ENCODE measurements at places on chromosomes 7 and 10. TPM values are rescaled to one million over a fixed set of nuclear protein-coding genes. Genes with fewer than 3 reads are reported as not detected.
A peak's percentile ranks its signal among the peaks of the same experiment; 100 is the strongest.

GRCh38 chr10:4488904-4489303 lies 337.1 kb upstream of the AKR1E2 start:
- no peak for DNase-seq

DNA sequence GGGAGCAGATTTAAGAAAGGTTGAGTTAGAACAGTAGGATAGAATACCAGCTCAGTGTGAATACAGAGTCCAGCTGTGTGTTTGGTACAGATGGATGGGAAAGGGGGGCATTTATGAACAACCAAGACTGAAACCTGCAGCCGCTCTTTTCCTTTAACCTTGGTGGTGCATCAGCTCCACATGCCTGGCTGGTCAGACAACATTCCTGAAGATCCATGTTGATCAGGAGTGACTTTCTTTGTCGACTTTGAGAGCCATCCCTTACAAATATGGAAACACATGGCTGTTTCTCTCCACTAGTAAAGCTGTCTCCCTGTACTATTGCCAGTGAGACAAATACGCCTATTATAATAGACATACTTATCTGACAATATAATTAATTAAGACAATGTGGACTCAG lies 476.5 kb upstream of the IGFBP3 start:
- no peak for DNase-seq

- DNase-seq: no peak
These were observed 149.5 kb downstream of the SFMBT2 start for GRCh38 chr10:7261351-7261750.

DNA sequence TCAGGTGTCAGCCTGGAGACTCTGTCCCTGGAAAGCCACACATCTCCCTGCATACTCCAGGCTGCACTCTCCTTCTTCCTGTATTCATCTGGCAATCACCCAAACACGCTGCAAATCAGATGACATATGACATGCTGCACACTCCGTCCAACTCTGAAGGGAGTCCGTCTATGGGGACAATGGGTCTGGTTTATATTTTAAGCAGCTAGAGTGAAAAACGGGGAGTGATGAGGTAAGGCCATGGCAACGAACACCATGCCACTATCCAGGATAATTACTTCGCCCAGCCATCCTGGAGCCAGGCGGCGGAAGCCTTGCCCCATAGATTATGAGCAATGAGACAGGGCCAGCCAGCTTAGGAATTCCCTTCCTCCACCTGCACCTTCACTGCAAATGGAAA lies 140.1 kb downstream of the PLXNA4 start:
- DNase-seq: no peak

DNA sequence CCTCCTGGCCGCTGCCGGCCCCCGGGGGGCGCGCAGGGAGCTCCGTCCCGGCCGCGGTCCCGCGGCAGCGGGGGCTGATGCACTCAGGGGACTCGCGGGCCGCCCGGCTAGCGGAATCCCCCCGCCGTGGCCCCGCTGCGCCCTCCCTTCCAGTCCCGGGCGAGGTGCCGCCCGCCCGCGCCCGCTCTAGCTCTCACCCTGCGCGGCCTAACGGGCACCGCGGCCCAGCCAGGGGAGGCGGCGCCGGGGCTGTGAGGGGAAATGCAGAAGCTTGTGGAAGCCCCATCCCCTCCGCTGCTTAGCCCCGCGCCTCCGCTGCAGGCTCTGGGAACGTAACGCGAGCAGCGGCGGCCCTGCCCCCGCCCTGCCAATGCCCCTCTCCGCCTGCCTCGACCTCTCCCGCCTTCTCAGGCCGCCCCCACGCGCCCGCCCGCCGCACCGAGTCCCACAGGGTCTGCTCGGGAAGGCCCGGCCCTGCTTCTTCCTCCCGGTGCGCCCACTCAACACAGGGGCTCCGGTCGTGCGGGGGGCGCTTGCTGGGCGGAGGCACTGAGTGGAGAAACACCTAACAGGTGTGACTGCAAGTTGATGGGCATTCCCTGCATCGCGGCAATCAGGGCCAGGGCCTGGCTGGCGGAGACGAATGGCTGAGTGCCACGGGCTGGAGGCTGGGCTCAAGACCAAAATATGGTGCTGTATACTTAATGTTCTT lies 384 bp upstream of the TMEM229A start:
- no peak for DNase-seq

DNA sequence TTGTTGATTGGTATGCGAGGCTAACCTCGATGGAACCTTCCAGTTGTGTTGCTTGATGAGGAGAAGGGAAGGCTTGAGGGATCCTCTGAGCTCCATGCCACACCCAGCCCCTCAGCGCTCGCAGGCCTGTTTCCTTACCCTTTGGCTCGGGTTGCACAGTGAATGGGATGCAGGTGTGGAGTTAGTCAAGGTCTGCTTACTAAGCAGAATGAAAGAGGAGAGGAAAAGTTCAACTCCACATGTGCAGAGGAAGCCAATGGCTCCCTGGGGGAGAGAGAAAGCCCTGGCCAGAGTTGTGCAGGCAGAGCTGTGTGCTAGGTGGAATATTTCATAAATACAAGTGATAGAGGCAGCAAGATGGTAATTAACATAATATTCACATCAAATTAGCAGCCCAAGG lies 85.5 kb downstream of the JCAD start:
- DNase-seq: no peak

DNA sequence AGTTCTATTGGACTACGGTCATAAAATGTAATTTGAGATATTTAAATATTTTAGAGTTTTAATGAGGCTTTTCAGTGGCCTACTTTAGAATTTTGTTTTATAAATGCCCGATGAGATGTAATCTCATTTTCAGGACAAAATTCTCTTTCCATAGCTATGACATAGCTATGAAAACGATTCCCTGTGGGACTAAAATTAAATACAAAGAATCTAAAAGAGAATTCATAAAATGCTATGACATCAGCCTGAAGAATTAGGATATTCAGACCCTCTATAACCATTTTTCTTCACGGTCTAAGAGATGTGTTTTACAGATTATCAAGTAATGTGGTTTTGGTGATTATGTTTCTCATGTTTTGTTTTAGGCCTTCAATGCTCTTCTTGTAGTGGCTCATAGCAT lies 48.2 kb upstream of the ODAD2 start:
- no peak for DNase-seq

- no peak for DNase-seq
These were observed 308.3 kb upstream of the STEAP1 start for GRCh38 chr7:89845952-89846351.

- peak; percentile 19 for DNase-seq
These were observed 945 bp downstream of the ADO start for GRCh38 chr10:62805231-62806099.

DNA sequence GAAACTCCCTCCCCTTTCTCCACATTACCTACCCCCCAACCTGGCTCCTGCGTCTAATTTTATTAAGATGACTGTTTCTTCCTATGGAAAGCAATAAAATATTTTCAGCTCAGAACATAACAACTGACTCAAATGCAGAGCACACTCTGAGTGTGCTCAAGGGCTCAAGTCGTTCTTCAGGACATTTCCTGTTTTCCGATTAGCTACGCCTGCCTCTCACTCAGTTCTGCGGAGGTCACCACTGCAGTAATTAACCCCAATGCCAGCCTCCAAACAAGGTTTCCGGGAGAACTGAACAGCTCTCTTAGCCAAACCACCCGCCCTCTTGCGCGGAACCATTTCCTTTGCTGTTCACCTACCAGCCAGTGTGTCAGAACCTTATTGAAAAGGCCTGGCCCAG lies 19.3 kb downstream of the MYOF start:
- no peak for DNase-seq

DNA sequence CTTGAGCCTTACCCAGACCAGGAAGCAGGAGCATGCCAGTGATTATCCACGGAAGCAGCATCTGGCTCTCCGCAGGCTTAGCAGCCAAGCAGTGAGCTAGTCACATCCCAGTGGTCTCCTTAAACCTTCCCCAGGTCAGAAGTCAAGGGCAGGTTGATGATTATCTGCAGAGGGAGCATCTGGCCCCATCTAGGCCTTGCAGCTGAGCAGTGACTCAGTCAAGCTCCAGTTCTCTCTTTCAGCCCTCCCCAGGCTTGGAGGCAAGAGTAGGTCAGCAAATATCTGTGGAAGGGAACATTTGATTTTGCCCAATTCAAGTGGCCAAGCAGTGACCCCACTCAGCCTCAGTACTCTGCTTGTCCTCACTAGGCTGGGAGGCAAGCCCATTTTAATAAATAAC lies 61.6 kb downstream of the ANKRD7 start:
- no peak for DNase-seq

- no peak for DNase-seq
These were observed 66.7 kb downstream of the HHEX start for GRCh38 chr10:92756201-92757065.

GRCh38 chr10:59702347-59702746 lies 7.3 kb downstream of the SLC16A9 start:
- no peak for DNase-seq

DNA sequence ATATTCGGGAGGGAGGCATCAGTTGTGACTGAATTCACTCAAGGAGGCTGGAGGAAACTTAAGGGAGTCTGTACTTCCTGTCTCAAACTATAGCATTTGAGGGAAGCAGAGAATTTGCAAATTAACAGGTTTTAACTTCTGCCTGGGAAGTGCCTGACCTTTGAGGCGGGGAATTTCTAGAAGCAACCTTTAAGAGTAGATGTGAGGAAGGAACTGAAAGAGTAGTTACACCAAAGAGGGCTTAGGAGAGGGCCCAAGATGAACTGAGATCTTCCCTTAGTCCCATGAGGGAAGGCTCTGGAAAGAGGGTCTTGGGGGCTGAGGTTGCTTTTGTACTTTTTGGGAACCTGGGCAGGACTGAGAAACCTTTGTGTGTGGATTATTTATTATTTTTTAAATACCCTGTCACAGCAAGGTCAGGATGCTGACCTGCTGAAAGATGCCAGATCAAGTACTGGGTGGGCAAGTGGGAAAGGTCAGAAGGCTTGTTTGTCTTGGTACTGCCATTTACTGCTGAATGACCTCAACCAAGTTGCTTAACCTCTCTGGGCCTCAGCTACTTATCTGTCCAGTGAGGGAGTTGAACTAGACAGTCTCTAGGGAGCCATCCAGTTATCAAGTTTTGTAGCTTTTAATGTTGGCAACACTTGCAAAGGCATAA lies 2.4 kb downstream of the GPR158 start:
- DNase-seq: no peak

GRCh38 chr7:131726031-131726430 lies 169.6 kb upstream of the PODXL start:
- no peak for DNase-seq

- no peak for DNase-seq
These were observed 3.7 kb downstream of the NPC1L1 start for GRCh38 chr7:44537442-44537841.

GRCh38 chr10:112960151-112960681 lies 10.2 kb downstream of the TCF7L2 start:
- no peak for DNase-seq

- DNase-seq: no peak
These were observed 5.5 kb downstream of the RBM20 start for GRCh38 chr10:110649347-110650264.

DNA sequence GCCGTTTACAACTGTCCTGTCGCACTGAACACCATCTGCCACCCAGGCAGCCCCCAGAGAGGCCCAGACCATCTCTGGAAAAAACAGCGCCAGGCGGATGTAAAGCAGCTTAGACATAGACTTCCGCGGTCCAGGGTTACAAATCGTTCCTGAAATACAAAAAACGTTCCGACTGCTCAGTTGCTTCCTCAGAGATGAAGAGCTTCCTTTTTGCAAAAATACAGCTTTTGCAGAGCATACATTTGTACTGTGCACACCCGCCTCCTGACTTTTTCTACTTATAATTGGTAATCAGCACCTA lies 11.4 kb downstream of the DAGLB start:
- no peak for DNase-seq

GRCh38 chr10:57785068-57785467 lies 482.6 kb downstream of the IPMK start:
- no peak for DNase-seq

DNA sequence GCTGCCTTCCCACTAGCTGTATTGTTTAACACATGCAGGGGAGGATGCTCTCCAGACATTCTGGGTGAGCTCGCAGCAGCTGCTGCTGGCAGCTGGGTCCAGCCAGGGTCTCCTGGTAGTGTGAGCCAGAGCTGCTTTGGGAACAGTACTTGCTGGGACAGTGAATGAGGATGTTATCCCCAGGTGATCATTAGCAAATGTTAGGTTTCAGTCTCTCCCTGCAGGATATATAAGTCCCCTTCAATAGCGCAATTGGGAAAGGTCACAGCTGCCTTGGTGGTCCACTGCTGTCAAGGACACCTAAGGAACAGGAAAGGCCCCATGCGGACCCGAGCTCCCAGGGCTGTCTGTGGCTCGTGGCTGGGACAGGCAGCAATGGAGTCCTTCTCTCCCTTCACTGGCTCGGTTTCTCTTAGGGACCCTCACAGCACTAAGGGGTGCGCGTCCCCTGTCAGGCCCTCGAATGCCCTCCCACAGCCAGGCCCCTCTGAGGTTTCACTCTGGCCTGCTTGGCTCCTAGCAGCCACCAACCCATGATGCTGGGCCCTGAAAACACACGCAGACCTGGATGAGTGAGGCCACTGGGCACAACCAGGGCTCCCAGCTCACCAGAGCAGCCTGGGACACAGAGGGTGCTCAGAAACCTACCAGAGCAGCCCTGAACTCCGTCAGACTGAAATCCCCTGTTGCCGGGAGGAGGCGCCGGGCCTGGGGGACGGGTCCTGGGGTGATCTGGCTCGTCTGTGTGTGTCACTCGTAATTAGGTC lies 173.0 kb upstream of the LANCL2 start:
- no peak for DNase-seq

DNA sequence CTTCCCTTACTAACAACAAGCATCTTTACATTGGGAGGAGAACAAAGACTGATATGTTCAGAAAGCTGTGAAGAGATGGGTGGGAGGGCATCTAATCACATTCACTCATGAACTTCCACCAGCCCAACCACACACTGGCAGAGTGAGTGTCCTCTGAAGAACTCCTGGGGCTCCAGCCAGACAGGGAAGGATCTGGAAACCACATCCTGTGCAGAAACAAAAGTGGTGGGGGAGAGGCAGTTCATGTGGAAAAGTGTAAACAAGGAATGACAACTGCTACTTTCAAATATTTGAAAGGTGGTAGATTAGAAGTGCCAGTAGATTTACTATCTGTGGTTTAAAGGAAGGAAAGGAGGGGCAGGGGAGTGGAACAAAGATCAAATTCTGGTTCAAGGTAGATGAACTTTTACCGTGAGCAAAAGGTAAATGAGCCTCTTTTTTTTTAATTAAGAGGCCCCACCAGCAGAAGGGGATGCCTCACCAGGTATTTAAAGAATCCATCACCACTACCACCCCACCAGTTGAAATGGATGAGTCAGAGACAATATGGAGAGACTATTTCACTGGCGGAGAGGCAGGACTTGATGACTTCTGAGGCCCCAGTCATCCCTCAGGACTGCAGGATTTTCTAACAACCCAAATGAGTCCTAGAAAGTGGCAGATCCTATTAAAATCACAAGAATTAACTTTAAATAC lies 34.5 kb downstream of the GOT1 start:
- peak; percentile 39 for DNase-seq

GRCh38 chr10:80077869-80078447 lies 507 bp upstream of the TMEM254 start:
- no peak for DNase-seq

The ITPRIP gene
- 35.4 TPM for total RNA-seq

The SUFU gene
- total RNA-seq: 8.6 TPM

The TBXAS1 gene
- total RNA-seq: 17.9 TPM

The TAS2R39 gene
- not detected for total RNA-seq

The AKR1C8 gene
- total RNA-seq: 0.73 TPM

The MYL7 gene
- not detected for total RNA-seq

The ZC3HAV1L gene
- 19.3 TPM for total RNA-seq

The C10orf90 gene
- 3.9 TPM for total RNA-seq

The IMPDH1 gene
- total RNA-seq: 58.2 TPM
